Smooth muscle cell of trachea (primary cell): ENCODE measurements at places on chromosomes 2 and 18. TPM values are rescaled to one million over a fixed set of nuclear protein-coding genes. Genes with fewer than 3 reads are reported as not detected.

SGPP2 gene
- not detected in 2 replicates for total RNA-seq

NABP1 gene
- total RNA-seq, result 56.4 and 83.4 TPM in 2 replicates

NEU2 gene
- total RNA-seq, result not detected in 2 replicates

COL4A4 gene
- total RNA-seq, result 0.50 and 0.87 TPM in 2 replicates

RAPH1 gene
- total RNA-seq, result 19.0 and 19.2 TPM in 2 replicates

TSPYL6 gene
- under 0.01 TPM in 1 of 2 replicates, not detected in the other for total RNA-seq

RAB6C gene
- not detected in 2 replicates for total RNA-seq

SLC25A12 gene
- total RNA-seq, result 21.2 and 32.7 TPM in 2 replicates

ANKRD53 gene
- 0.83 and 1.3 TPM in 2 replicates for total RNA-seq

TMEM200C gene
- under 0.01 and 0.17 TPM in 2 replicates for total RNA-seq

RNU2-63P gene
- total RNA-seq, result not detected in 2 replicates

TPO gene
- total RNA-seq, result not detected in 2 replicates

POTEJ gene
- total RNA-seq, result not detected in 2 replicates

CYP26B1 gene
- total RNA-seq, result under 0.01 and 0.50 TPM in 2 replicates

EVX2 gene
- not detected in 2 replicates for total RNA-seq

CCDC85A gene
- total RNA-seq, result 0.66 and 0.73 TPM in 2 replicates

ABCG5 gene
- total RNA-seq, result not detected in 2 replicates

ACMSD gene
- not detected in 2 replicates for total RNA-seq

SNED1 gene
- total RNA-seq, result 52.9 and 124 TPM in 2 replicates

PRKAG3 gene
- total RNA-seq, result 0.15 and 0.50 TPM in 2 replicates
